ENCODE measurements at places on chromosomes 2 and 18.

DNA sequence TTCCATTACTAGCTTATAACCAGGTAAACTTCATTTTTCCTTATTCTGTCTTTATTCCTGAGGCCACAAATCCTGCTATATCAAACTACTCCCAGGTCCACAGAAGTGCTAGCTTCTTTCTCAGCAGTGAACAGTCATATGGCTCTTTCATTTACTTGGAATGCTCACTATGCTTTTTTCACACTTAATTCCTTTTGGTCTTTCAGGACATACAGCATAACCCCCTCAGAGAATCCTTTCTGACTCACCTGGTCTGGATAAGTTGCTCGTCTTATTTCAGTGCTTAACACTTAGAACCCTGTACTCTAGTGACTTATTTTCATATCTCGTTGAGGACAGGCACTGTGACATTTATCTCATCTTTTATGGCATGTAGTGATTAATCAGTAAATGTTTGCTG, 325.0 kb upstream of the UBE2E3 start:
- DNase-seq, result peak; percentile 34

- DNase-seq, result no peak
Measured at GRCh38 chr2:24477229-24477628, 13.8 kb upstream of the NCOA1 start.

DNA sequence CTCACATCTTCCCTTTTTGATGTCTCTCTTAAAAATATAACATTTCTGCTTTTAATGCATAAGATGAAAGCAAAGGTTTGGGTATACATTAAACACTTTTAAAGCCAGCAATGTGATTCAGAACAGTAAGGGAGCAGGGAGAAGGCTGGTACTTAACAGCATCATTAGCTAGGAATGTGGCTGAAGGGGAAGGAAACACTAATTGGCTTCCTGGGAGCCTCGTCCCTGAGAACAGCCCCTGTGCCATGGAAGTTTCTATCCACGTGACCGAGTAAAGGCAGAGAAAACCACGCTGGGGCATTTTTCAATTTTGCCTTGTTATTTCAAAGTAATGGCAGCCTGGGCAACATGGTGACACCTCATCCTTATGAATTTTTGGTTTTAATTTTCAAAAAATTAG, 109.2 kb upstream of the GPC1 start:
- DNase-seq, result no peak

DNA sequence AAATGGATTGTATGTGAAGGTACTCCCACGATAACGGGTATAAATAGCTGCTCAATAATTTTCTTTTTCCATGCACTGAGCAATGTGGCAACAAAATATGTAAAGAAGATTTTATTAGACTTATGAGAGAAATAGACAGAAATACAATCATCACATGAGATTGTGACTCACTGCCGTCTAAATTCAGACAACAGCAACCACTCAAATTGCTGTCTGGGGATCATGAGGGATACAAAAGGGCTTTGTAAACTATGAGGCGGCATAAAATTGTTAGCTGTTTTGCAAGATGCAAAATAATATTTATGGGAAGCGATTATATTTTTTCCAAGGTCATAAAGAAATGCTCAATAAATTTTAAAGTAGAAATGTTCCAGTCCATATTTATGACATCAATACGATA, 259.1 kb upstream of the AGAP1 start:
- no peak for DNase-seq

GRCh38 chr2:164542581-164543021, 78.7 kb downstream of the GRB14 start:
- DNase-seq, result peak; percentile 69

DNA sequence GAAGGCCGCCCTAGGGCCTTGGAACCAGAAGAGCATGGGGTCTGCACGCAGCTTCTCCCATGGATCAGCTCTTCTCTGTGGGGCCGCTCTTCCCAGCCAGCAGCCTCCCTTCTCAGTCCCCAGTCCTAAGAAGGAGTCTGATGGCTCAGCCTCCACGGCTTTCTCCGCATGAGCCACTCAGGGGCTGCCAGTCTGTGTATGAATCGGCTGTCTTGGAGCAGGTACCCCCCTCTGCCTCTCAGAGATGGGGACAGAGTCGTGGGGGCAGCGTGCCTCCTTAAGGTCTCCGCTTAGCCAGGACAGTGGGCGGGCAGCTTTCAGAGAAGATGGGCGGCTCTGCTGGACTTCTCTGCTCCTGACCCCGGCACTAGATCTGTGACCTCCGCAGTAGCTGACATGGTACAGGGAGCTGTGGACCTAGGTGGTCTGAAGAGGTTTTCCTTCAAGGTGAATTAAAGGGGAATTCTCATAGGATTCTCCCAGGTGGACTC, 21.6 kb downstream of the INPP5D start:
- DNase-seq, result no peak

DNA sequence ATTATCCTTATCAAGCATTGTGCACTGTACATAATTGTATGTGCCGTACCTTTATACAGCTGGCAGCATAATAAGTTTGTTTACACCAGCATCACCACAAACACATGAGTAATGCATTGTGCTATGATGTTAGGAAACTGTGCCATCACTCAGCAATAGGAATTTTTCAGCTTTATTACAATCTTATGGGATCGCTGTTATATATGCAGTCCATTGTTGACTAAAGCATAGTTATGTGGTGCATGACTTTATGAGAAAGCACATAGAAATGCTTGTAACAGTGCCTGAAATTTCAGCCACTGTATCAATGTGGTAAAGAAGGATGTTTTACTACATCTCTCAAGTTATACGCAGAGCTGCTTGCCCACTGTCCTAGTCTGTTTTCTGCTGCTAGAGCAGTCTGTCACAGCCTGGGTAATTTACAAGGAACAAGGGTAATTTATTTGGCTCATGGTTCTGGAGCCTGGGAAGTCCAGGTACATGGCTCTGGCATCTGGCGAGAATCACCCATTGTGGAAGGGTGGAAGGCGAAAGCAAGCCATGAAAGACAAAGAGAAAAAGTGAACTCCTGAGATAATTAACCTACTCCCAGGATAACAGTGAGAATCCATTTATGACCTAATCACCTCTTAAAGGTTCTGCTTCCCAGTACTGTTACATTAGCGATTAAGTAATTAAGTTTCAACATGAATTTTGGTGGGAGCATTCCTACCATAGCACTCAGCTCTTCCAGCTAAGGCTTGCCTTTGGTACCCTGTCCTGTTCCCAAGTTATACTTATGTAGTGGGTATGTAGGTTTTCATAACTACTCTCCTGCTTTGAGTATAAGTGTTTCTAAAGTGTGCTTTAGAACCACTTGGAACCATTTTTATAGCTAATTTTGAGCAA, 4.6 kb downstream of the MAP3K20 start:
- peak; percentile 22 for DNase-seq

- DNase-seq, result peak; percentile 9
Measured at GRCh38 chr18:39462436-39462835, 1896.8 kb upstream of the CELF4 start.

DNA sequence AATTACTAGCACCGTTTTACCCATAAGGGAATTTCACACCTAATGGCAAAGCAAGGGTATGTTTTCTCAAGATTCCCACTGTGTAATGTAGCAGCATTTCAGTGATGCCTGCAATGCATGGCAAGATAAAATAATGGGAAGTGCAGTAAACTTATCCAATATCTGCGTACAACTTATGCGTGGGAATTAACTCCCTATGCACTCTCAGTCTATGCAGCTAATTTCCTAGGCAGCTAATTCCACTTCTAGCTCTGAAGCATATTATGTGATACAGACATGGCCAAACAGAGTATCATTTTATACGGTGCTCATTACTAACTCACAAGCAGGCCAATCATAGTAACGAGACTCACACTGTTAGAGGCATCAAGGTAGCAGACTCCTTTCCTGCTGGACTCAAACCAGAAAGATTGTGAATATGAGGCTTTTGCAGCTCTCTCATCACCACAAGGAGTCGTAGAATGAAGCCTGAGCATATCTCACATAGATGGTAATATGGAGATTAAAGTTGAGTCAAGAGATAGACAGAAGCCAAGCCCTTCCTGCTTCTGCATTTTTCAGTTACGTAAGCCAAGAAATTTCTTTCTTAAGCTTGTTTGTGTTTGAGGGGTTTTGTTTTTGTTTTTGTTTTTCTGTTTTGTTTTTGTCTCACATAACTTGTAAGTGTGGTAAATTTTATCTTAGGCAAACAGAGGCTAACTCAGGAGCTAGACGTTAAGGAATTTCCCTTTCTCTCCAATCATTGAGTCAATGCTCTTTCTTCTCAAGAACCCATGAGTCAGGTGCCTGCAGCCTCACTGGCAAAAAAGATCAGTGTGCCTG, 34.8 kb upstream of the ITGAV start:
- no peak for DNase-seq

- no peak for DNase-seq
Measured at GRCh38 chr2:152106464-152106863, 7.6 kb upstream of the CACNB4 start.

DNA sequence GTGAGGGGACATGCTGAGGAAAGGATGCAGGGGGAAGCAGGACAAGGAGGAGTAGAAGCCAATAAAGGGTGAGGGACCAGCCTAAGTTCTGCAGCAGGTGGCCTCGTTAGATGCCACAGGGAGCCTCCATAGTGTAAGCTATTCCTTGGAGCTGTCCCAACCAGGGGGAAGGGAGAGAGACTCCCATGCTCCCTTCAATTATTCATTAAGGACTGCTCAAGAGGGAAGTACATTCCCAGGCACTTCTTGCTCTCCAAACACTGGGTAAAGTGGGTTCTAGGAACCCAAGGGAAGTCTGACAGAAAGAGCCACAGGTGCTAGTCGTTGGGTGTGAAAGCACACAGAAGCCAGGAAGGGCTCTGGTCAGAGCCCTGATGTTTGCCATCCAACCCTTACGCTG, 193.7 kb downstream of the SLC39A10 start:
- no peak for DNase-seq

DNA sequence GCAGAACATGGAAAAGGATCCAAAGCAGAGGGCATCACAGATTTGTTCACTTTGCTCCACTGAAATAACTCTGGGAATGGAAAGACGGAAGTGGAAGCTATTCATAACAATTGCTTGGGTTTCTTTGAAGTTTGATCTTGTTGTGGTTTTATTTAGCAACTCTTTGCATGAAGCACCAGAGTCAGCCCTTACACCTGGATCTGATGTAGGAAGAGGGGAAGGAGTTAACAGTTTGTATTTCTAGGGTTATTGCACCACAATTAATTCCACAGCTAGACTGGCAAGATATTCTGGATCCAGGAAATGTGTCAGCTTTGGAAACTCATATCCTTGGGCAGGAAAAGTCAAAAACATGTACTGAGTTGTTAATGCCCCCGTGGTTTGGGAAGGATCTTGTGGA, 1143.4 kb downstream of the CNTNAP5 start:
- no peak for DNase-seq

- DNase-seq, result peak; percentile 57
Measured at GRCh38 chr18:9506046-9506792, 30.9 kb downstream of the RALBP1 start.

- no peak for DNase-seq
Measured at GRCh38 chr2:140262908-140263307, 1482.7 kb upstream of the NXPH2 start.

DNA sequence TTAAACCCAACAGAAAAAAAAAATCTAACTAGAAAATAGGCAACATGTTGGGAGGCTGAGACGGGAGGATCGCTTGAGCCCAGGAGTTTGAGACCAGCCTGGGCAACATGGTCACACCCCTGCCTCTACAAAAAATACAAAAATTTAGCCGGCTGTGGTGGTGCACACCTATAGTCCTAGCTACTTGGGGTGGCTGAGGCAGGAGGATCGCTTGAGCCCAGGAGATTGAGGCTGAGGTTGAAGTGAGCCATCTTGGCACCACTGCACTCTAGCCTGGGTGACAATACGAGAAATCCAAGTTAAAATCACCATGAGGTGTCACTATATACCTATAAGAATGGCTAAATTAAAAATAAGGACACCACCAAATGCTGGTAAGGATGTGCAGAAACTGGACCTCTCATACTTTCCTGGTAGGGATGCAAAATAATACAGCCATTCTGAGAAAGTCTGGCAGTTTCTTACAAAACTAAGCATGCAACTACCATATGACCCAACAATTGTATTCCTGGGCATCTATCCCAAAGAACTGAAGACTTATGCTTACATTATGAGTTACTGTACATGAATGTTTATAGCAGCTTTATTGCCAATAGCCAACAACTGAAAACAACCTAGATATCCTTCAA, 2.2 kb downstream of the SEPTIN10 start:
- DNase-seq, result peak; percentile 62

DNA sequence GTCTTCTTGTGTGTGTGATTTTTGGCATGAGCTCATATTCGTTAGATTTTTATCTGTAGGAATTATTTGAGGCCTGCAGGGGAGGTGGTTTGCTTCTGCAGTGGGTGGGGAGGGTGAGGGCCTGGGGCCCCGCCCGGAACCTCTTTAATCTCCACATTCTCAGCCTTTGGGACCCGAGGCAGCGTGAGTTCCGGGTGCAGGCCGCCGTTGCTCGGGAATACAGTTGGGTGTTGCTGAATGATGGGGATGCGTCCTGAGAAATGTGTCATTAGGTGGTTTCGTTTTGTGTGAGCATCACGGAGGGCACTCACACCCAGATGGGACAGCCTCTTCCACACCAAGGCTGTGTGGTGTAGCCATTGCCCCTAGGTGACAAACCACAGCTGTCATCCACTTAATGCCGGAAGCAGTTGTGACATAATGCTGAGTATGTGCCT, 13.7 kb upstream of the GAL3ST2 start:
- peak; percentile 33 for DNase-seq

DNA sequence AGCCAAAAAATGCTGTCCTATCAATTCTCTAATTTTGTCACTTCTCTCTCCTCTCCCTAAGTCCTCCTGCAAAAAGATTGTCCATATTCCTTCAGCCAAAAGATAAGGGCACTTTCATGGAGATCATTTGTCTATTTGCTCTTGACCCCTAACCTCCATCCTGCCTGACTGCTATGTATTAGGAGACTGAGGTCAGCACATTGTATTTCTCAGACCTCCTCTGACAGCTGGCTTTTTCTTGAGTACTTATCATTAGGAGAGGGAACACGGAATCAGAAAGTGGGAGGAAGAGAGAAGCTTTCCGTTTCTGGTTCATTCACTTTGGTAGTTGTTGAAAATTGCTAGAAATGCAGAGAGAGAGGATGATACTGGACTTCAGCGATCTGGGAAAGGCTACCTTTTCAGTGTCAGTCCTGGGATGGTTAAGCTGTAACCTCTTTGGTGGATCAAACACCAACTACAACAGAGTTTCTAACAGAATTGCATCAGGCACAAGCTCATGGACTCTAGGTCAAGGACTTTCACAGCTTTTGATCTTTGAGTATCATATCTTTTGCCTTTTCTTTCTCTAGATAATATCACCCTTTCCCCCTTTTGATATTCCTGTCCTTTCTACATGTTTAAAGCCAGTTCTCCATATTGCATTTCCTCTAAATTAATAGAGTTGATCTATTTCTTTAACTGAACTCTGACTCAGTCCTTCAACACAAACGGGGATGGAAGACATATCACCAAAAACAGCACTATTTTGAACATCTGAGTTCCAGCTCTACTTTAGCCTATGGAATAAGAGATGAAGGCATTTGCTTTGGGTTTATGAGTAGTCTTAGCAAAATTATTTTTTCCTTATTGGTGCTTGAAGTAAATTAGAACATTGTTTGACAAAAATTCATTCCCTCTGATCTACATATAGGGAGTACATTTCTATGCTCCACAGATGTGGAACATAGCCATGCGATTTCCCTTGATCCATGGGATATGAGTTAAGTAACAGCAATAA, 63.3 kb upstream of the KYNU start:
- no peak for DNase-seq
